ENCODE measurements at places on chromosomes 7 and 10.

- no peak for DNase-seq
Measured at GRCh38 chr10:46069771-46070463, 23.8 kb upstream of the MSMB start.

GRCh38 chr7:205115-206010 lies 13.0 kb downstream of the FAM20C start:
- no peak for DNase-seq

DNA sequence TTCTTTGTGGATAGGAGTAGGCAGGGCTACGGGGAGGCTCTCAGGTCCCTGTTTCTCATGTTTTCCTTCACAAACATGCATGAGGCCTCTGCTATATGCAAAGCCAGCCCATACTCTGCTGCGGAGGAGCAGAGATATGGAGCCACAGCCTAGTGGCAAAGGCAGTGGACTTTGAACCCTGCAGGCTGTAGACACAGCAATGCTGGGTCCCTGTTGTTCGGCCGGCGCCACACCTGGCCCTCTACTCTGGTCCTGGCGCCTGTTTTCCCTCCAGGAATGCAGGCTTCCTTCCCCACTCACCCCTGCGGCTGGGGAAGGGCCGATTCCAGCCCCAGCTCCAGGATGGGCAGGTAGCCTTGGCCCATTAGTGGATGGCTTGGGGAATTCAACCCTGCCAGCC lies 11.5 kb downstream of the CLRN3 start:
- no peak for DNase-seq

GRCh38 chr10:76202777-76203176 lies 771.4 kb downstream of the LRMDA start:
- no peak for DNase-seq

DNA sequence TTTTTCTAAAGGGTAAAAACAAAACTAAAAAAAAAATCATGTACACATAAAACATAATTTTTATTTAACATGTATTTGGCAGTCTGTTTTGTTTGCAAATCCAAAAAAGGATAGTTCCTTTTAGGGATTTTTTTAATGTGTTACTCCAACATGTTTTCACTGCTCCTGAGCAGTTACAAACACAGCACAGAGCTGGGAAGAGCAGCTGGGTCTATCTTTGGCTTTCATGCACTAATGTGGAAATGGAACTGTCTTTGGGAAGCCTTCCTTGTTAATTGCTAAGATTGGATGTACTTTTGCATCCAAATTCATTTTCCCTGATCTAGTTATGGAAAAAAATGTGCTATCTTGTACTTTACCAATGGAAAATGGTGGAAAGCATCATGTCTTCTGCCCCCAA lies 1035.1 kb downstream of the CNTNAP2 start:
- DNase-seq: no peak

GRCh38 chr7:48933549-48934085 lies 9.3 kb downstream of the CDC14C start:
- no peak for DNase-seq
